NCI-H146 (cell line): ENCODE measurements at places on chromosomes 12 and 14.

DNA sequence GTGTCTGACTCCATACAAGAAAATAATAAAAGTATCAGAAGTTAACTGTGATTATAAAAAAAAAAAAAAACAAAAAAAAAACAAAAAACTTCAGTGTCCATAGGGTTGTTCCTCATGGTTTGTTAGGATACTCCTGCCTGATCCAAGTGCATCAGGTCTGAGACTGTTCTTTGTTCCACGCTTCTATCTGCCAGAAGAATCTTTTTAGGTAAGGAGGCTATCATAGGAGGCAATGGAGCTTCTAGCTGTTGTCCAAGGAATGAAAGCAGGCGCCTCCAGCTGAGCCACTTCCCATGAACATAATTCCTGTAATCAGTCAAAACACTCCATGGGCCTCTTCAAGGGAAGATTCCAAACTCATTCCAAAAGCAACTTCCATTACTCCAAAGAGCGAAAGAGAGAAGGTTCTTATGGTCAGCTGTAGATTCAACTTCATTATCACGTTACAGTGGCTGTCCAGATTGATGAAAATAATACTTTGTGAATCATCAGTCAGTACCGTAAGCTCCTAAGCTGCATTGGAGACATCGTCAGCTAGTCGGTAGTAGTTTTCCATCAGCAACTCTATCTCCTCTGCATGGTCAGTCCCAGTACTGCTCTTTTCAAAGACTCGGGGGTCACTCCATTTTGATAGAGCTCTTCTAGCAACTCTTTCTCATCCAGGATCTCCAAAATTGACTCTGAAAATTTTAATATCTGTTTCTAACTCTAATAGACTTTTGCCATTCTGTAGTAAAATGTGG, 9.7 kb downstream of the TBC1D15 start:
- no peak for DNase-seq

GRCh38 chr12:91191513-91192111, 9.0 kb upstream of the DCN start:
- no peak for DNase-seq

- DNase-seq = no peak
Measured at GRCh38 chr14:78752518-78753188, 582.5 kb downstream of the NRXN3 start.

DNA sequence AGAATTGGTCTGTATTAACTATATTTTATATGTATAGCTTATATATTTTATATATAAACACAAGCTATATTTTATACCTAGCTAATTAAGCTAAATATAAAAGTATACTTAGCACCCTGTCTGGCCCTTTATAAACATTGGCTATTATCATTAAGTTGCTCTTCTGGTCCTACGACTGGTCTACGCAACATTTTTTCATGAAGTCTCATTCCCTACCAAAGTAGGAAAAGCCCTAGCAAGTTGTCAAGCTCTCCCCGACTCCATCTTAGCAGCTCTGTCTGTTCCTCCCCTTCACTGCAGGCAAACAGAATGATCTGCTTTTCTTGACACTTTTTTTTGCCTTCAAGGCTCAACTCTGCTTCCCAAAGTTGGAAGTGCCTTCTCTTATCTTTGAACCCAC, 36.7 kb upstream of the ELK3 start:
- DNase-seq = no peak

- DNase-seq = no peak
Measured at GRCh38 chr12:91172096-91172495, 10.5 kb downstream of the DCN start.

- DNase-seq = peak; percentile 68
Measured at GRCh38 chr14:52852810-52853521, 61.6 kb upstream of the GNPNAT1 start.

GRCh38 chr12:50257236-50258166, 25.8 kb downstream of the LIMA1 start:
- DNase-seq = peak; percentile 18

DNA sequence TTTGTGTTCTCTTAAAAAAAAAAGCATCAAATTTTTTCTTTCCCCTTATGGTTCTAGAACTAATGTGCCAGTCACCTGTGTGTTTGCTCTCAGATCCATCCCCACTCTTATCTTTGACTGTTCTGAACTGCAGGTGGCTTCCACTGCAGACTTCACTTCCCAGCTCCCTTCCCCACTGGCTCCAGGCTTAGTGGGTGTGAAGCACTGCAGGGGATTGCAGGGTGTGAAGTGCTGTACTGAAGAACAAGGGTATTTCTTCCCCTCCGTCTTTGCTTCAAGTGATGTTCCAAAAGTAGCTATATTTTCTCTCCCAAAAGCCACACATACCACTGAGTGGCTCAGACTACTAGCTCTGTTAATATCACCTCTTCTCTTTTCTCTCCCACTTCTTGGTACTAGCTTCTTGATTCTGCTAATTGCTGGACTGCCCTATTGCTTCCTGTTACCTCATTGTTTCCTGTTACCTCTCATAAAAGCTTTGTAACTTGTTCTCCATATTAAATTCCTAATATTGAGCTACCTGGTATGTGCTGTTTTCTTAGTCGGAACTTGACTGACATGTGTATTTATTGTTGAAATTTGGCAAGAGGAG, 115.4 kb upstream of the PRICKLE1 start:
- DNase-seq = no peak

DNA sequence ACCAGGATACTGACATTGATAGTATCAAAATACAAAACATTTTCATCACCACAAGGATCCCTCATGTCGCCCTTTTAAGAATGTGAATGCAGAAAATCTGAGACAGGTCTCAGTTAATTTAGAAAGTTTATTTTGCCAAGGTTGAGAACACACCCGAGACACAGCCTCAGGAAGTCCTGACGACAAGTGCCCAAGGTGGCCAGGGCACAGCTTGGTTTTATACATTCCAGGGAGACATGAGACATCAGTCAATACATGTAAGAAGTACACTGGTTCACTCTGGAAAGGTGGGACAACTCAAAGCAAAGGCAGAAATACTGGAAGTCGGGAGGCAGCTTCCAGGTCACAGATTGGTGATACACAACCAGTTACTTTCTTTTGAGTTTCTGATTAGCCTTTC, 235.2 kb upstream of the KRR1 start:
- no peak for DNase-seq

GRCh38 chr12:110836291-110836690, 10.5 kb upstream of the CCDC63 start:
- DNase-seq = no peak

DNA sequence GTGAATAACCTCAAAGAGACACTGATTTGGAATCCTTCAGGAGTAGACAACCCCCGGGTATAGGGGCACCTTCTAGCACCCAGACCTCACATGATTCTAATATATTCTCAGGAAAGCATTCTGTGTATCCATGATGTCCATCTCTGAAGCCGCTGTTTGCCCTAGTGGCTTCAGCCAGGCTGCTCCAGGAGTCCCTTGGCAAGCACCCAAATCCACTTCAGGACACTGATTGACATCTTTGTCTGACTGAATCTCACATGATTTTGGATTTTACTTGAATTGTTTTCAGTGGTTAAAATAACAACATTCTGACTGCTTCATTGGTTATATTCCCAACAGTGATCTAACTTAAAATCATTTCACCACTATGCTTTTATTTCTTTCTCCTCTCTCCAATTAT, 390.5 kb upstream of the CLEC14A start:
- no peak for DNase-seq

DNA sequence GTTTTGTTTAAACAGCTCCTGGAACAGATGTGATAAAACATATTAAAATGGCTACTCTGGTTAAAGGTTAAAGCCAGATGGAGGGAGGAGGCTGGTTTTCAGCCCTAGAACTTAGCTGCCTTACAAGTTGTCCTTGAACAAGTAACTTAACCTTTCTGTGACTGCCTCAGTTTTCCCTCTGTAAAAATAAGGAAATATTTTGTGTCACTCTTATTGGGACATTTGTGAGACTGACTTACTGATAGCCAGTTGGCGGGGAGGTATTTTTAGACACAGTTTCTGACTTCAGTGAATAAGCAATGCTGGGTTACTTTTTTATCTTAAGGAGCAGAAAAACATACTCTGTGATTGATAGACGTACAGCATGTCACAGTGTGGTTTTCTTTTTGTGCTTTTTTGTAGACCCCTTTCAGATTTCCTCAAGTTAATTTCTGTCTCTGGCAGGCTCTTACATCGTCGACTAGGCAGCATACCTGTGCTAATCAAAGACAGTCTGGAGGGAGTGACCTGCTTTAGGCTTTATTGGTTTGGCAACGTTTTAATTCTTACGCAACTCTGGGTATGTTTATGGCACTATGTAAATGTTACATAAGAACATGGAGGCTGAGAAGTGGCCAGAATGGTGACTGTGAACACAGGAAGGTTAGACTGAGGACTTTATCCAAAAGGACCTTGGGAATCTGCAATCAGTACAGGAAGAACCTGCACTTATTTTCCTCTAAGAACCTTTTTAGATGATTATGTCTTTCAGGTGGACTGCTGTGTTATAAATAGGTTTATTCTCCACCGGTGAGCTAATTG, 3.3 kb downstream of the ACVR1B start:
- DNase-seq = no peak

DNA sequence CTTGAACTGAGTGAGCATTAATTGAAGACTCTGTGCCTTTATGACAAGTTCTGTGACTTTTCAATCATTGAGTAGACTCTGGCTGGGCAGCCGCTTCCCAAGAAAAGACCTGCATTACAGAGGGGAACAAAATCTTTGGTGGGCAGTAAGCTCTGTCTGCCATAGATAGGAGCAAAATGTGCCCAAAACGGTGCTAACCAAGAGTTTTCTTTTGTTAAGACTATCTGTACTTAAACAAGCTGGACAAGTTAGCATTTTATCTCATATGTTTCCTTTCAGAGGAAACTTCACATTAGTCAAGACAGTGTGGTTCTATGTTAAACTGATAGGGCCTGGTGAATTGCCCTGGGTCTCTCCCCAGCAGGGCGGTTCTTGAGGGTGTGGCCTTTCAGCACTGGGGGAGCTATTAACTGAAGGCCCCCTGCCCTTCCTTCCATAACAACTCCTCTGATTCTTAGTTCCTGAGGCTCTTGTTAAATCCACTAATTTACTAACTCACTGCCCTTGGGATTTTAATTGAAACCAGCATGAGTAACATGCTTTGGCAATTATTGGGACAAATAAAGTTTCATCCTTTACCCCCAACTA, 219.6 kb downstream of the KTN1 start:
- no peak for DNase-seq

- no peak for DNase-seq
Measured at GRCh38 chr14:58978343-58978742, 210.1 kb upstream of the DAAM1 start.

DNA sequence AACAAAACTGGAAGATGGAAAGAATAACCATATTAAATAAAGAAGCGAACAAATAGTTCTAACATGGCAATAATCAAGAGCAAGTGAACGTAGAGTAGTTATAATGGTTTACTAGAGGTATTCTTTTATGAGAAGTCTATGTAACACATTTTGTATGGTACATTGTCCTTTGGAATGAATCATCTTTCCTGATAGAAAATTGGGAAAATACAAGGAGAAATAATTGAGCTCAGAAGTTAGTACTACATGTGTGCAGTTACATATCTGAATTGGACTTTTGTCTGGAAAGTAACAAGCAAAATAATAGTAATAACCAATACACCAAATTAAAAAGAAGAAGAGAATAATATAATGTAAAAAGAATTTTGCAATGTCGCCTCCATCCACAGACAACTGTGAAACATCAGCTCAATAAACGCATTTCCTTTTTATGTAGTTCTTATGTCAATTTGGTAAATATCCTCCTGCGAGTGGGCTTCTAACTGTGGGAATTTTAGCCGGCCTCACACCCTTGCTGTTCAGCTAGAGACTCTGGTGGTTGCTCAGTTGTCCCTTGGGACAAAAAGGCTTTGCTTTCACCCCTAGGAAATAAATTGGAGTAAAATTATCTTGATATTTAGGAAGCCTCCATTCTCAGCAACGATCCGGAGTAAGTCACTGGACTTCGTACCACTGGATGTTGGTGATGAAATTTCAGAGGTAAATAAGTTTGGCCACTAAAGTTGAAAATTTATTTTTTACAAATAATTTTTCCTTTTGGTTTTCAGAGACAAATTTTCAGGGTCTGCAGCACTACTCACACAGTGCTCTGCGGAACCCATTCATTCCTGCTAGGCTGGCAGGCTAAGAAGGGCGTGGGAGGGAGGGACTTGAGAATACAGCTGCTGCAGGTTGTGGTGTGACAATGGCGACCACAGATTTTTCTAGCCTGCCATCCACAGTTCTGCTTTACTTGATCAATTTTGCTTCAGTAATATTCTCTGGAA, 1.1 kb upstream of the TUBA1A start:
- DNase-seq = peak; percentile 67

GRCh38 chr12:44795970-44796369, 80.1 kb downstream of the NELL2 start:
- DNase-seq = no peak

DNA sequence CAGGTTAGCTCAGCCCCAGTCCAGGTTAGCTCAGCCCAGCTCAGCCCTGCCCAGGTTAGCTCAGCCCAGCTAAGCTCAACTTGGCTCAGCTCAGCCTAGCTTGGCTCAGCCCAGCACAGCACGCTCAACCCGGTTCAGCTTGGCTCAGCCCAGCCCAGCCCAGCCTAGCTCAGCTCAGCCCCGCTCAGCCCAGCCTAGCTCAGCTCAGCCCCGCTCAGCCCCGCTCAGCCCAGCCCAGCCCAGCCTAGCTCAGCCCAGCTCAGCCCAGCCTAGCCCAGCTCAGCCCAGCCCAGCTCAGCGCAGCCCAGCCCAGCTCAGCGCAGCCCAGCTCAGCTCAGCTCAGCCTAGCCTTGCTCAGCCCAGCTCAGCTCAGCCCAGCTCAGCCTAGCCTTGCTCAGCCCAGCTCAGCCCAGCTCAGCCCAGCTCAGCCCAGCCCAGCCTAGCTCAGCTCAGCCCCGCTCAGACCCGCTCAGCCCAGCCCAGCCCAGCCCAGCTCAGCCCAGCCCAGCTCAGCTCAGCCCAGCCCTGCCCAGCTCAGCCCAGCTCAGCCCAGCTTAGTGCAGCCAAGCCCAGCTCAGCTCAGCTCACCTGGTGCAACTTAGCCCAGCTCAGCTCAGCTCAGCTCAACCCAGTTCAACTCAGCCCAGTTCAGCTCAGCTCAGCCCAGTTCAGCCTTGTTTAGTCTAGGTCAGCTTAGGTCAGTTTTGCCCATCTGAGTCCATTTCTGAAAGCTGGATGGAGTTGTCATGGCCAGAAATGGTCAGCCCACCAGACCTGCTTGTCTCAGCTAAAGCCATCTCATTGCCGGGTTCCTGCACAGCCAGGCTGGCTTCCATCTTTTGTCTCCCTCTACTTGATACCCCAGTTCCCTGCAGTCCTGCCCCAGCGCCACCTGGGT, 333.6 kb downstream of the TMEM121 start:
- no peak for DNase-seq

- DNase-seq = no peak
Measured at GRCh38 chr12:58719161-58719560, 201.1 kb downstream of the LRIG3 start.

DNA sequence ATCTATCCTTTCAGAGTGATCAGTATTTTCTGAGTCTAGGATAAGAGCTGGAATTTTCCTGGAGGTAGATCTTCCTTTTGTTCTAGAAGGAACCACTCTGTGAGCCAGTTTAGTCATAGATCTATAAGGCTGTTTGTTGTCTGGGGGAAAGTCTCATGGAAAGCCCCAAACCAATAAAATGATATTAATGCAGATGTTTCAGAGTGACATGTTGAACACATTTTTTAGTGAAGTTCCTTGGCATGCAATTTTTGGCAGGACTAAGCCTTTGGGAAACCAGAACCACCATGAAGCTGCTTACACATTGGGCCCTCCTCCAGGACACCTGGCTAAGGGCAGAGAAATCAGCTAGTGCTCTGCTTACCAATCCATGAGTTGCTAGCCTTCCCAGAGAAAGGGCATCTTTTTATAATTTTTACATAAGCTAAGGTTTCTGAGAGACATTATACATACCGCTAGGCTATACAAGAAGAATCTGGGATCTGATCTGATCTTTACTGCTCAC, 101.5 kb upstream of the PCED1B start:
- no peak for DNase-seq
